Calu3 (cell line): ENCODE measurements at places on chromosomes 1 and 21.

- DNase-seq, result no peak
Observed at GRCh38 chr1:209063767-209064659, 519.5 kb upstream of the CAMK1G start.

DNA sequence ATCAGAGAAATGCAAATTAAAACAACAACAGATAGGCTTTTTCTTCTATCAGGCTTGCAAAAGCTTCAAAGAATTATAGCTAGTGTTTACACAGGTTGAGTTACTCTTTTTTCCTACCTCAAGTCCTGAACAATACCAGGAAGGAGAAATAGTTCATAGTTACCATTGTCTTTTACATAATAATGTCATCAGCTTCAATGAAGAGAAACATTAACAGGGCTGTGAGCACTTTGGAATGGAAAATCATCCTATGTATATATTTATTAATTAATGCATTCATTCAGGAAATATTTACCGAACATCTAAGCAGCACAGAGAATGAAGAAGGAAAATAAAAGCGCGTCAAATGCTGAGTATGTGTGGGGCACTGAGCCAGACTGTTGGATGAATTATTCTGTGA, 197.3 kb downstream of the ZBTB18 start:
- DNase-seq, result no peak

DNA sequence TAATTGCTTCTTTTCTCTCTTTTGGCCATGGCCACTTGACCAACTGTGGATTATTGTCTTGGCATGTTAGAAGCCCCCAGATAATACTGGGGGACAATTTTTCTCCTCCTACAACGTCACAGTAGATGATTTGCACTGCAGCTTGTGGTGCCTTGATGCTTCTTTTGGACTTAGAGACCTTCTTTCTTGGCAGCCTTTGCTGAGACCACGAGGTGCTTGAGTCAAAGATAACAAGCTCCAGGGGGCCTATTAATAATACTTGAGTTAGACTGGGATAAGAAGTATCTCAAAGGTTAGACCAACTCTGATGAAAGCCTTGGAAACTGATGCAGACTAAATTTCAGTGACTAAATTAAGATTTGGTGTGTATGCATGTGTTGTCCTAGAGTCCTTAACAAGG, 3.2 kb downstream of the PPP1R12B start:
- no peak for DNase-seq

GRCh38 chr1:43705982-43706597, 1.2 kb upstream of the ST3GAL3 start:
- no peak for DNase-seq

- no peak for DNase-seq
Observed at GRCh38 chr1:147786536-147786935, 26.1 kb upstream of the GJA5 start.
